ENCODE measurements at places on chromosomes 7 and 10. TPM values are rescaled to one million over a fixed set of nuclear protein-coding genes. Genes with fewer than 3 reads are reported as not detected.

DNA sequence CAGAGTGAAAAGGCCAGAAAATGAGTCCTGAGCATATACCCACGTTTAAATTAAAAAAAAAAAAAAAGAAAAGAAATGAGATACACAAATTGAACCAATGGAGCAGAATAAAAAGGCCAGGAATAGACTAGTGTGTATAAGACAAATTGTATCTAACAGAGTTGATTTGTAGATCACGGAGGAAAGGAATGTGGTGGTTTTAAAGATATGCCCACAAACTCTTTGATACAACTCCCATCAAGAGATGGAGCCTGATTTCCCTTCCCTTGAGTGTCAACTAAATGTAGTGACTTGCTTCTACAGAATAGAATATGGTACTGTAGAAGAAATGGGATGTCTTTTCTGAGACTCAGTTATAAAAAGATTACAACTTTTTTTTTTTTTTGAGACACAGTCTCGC is 10.4 kb downstream of the SYPL1 start:
- no peak for DNase-seq

DNA sequence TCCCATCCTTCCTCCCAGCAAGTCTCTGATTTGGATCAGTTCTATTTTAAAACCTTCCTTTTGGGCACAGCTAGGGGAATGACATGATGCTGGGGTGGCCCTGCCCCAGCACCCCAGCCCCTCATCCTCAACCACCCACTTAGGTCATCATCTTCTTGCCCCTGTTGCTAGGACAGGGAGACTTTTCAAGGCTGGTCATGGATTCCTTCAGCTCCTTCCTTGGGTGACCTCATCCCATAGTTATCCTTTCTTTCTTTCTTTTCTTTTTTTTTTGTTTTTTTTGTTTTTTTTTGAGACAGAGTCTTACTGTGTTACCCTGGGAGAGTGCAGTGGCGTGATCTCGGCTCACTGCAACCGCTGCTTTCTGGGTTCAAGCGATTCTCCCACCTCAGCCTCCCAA is 127.2 kb downstream of the WDFY4 start:
- DNase-seq = no peak

GRCh38 chr10:62736168-62736546 is 68.4 kb upstream of the ADO start:
- no peak for DNase-seq

DNA sequence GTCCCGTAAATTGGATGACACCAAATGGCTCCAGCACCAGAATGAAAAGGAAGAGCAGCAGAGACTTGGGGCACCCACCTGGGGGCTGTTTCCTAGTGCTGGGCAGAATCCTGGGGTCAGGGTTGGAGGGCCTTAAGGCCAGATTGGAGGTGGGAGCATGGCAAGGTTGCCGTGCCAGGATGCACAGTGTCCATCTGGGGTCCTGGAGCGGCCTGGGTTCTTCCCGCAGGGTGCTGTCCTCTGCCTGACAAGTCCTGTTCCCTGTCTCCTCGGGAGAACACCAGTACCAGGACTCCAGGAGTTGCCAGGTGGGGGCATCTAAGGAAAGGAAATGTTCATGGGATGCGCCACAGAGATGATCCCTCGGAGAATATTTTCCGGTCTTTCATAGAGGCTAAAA is 42.8 kb downstream of the MGMT start:
- no peak for DNase-seq

DNA sequence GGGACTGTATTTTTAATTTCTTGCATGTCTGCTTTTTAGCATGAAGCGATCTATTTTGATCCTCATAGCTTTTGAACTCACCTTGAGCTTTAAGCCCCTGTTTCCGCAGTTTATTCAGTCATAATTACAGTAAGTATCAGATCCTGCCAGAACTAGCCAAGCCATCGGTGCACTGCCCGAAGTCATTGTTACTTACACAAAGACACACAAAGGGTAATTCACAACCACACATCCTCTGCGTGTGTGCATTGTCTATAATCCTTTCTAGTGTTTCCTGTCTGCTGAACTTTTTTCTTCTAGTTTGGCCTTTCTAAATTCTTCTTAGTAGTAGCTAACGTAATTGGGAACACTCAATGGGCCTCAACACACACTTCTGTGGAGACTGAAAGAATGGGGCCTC is 133.0 kb downstream of the SFMBT2 start:
- no peak for DNase-seq

DNA sequence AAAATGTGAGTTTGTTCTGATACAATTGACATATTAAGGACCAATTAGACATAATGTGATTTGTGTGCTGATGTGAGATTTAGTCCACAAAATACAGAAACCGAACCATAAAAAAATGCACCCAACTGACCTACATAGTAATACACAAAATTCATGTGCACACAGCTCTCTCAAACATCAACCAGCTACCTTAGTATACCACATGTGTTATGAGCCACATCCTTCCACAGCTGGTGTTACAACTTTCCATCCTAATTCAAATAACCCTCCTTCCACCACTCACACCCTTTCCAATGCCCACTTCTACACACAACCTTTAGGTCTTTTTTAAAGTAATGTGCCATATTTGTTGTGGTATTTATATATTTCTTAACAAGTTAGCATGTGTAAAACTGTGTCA is 31.7 kb upstream of the C7orf33 start:
- no peak for DNase-seq

GRCh38 chr7:29397398-29397797 is 166.2 kb upstream of the PRR15 start:
- no peak for DNase-seq

DNA sequence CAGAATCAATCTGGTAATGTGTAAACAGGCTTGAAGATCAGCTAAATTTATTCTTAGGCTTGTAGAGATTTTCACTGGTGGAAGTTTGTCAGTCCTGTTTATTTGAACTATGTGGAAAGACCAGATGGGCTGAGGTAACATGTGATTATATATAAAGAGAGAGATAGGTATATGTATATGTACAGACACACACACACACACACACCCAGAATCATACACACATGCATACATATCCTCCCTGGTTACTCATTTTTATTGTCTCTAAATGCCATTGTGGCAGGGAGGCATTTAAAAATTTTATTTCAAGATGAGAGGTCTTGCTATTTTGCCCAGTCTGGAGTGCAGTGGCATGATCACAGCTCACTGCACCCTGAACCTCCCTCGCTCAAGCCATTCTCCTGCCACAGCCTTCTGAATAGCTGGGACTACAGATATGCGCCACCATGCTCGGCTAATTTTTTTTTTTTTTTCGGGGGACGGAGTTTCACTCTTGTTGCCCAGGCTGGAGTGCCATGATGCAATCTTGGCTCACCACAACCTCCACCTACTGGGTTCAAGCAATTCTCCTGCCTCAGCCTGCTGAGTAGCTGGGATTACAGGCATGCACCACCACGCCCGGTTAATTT is 78.1 kb upstream of the CYTH3 start:
- DNase-seq = no peak

GRCh38 chr7:98075801-98076200 is 30.9 kb upstream of the LMTK2 start:
- no peak for DNase-seq

- DNase-seq = no peak
Observed at GRCh38 chr7:142789441-142789840, 18.7 kb downstream of the PRSS2 start.

- DNase-seq = no peak
Observed at GRCh38 chr7:71636329-71636728, 504.4 kb downstream of the GALNT17 start.

DNA sequence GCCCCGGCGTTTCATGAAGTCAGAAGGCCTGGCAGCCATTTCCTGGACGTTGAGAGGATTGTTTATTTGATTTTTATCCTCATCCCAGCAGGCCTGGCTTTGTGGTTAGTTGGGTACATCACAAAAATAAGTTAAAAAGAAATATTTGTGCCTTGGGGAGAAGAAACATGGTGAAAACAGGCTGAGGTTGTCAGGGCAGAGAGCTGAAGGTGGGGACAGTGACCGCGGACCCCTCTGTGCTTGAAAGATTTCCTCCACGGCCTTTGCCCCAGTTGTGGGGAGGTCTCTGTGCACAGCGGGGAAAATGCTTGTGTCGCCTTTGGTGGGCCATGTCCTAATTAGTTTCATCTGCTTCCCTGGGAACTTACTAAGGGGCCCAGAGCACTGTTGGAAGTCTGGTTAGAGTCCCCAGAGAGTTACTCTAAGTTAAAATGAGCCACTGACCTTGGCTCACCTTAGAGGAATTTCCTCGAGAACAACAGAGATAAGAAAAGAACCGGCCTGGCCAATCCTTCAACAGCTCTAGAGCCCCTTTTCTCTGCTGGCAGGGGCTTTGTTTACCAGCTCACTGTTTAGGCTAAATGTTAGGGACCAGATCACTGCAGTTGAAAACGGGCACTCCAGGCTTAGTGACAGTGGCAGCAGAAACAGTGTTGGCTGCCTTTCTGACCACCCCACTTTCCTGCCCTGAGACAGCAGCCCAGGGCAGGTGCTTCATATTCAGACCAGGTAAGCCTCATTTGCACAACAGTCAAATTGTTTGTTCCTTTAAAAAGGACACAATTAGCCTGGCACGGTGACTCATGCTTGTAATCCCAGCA is 37.9 kb downstream of the CRCP start:
- DNase-seq = no peak

GRCh38 chr7:142787783-142788182 is 17.0 kb downstream of the PRSS2 start:
- no peak for DNase-seq

GRCh38 chr7:142809671-142810070 is 38.9 kb downstream of the PRSS2 start:
- DNase-seq = no peak

DNA sequence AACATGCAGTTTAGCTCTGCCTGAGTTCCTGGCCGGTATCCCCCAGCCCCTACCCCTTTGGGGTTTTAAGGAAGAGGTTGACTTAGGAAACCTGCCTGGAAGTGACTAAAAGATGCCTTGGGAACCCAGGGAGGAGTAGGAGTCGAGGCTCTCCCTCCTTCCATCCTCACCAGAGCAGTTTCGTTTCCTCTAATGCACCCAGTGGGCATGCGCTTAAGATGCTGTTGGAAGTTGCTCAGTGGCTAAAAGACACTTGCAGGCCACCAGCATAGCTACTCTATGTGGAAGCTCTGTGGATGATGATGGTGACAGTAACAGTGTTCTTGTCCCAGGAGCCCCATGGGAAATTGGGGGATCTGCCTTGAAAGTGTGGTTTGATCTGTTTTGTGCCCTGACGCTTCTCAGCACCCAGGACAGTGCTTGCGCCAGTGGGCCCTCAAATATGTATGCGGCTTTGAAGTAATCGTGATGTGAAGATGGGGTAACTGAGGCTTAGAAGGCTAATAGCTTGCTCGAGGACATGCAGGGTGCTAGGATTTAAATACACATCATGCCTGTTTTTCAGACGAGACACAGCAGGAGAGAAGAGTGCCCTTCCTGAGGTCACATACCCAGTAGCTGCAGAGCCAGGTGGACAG is 32.0 kb downstream of the TBATA start:
- no peak for DNase-seq

DNA sequence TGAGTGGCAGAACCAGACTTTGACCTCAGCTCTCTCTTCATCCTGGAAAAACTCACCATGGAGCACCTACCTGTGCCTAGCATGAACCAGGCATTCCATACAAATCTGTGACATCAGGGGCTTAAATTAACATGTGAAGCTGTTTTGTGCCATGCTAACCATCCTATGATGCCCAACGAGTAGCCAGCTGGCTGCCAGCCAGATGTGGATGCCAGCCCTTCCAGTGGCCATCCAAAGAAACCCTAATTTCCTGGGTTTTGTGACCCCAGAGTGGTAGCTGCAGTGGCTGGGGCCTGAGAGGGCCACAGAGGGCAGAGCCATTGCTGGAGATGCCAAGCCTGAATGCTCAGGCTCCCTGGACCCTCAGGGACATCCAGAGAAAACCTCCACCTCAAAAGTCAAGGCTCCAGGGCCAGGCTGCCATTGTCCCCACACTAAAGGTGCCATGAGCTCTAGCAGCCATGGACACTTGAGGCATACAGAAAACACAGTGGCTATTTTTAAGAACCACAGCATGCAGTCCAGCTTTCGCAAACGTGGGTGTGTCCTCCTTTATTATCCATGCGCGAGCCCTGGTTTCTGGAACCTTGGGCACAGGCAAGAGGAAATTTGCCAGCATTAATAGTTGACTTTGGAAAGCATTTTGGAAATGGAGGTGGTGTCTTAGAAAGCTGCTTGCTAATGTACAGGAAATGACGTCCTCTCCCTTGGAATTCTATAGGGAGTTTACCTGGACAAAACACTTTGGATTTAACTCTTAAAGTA is 6.0 kb downstream of the CPXM2 start:
- DNase-seq = no peak

DNA sequence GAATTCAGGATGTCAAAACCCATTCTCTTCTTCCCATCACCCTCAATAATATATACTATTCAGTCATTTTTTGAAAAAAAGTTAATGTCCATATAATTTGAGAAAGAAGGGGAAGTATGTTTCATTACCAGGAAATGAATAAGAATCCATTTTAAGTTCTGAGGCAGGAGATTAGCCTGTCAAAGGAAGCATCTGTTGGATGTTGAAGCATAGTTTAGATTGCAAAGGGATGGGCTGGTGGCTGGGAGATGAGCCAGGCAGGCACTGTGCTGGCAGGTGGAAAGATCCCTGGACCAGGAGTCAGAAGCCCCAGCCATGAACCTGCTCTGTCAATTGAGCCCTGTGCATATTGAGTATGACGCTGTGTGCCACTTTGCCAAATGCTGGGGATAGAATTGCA is 48.4 kb upstream of the CRTAC1 start:
- no peak for DNase-seq

- DNase-seq = no peak
Observed at GRCh38 chr10:17349717-17350116, 104.7 kb downstream of the ST8SIA6 start.

GRCh38 chr10:104614245-104614831 is 26.8 kb upstream of the SORCS3 start:
- DNase-seq = no peak

- no peak for DNase-seq
Observed at GRCh38 chr7:29879609-29880008, 73.3 kb downstream of the WIPF3 start.

DNA sequence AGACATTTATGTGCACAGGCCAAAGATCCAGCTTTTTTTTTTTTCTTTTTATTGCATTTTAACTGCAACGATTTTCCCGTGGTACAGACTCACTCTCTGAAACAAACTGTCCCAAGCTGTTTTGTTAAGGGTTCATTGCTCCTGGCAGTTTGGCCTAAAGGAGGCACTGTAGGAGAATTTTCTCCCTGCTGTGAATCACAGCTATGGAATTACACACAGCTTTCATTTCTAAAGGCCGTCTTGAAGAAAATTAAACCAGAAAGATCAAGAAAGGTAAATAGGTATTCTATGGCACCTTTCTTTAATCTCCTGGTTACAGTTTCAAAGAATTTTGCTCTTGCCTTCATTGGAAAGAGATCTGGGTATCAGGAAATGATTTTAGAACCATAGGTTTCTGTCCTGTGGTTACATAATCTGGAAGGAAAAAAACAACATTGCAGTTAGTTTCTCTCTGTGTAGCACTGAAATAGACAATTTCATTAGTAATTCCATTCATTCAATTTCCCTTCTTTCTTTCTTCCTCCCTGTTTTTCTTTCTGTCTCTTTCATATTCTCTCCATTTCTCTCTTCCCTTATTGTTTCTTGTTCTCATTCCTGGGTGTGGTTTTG is 51.2 kb downstream of the PDK4 start:
- no peak for DNase-seq

GRCh38 chr10:70714951-70715350 is 42.6 kb downstream of the ADAMTS14 start:
- no peak for DNase-seq

GRCh38 chr7:30253796-30254165 is 30.6 kb upstream of the ZNRF2 start:
- no peak for DNase-seq

The AP4M1 gene
- total RNA-seq = 15.3 TPM

The CYREN gene
- total RNA-seq = 25.2 TPM

The CPEB3 gene
- 18.0 TPM for total RNA-seq

The HMX2 gene
- not detected for total RNA-seq

The THSD7A gene
- total RNA-seq = 1.0 TPM

The ERVW-1 gene
- total RNA-seq = not detected

The TMEM176B gene
- 45.2 TPM for total RNA-seq
